Endothelial cell of umbilical vein (primary cell): ENCODE measurements at places on chromosomes 1 and 21. TPM values are rescaled to one million over a fixed set of nuclear protein-coding genes. Genes with fewer than 3 reads are reported as not detected.

- no peak for DNase-seq
Measured at GRCh38 chr1:110612060-110612745, 6.0 kb upstream of the KCNA2 start.

DAB1 gene
- not detected in 2 replicates for polyA plus RNA-seq

VPS26C gene
- 32.1 and 35.2 TPM in 2 replicates for polyA plus RNA-seq

GRCh38 chr1:246265481-246265880 is 241.6 kb downstream of the SMYD3 start:
- no peak for DNase-seq

DNA sequence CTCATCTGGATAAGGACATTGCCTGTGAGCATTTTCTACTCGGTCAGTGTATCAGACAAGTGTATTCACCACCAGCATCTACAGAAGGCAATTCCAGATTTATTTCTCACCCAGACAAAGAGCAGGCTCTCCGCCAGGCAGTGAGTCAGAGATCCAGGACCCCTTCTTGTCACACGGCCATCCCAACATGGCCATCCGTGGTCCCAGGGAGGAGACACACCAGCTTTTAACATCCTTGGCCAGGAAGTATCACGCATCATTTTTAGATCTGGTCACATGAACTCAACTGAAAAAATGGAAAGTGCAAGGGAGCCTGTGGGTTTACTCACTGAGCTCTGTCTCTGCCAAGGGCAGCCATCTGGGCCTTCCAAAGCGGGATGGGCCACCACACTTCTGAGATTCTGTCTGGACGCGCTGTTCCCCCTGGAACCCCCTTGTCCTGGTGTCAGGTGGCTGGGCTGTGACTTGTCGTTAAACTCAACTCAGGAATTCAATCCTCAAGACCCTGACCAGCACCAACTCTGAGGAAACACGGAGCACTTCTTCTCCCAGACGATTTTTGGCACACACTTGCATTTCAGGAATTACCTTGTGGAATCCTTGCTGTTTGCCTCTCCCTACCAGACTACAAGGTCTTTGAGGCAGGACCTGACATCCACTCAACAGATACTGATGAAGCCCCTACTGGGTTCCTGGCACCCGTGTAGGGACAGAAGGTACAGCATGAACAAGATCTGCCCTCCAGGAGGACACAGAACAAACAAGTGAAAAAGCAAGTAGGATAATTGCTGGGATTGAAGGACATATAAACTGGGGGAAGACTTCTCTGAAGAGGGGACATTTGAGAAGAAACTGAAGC is 21.6 kb upstream of the CCSAP start:
- no peak for DNase-seq
